Jurkat, Clone E6-1 (cell line): ENCODE measurements at places on chromosomes 4 and X.
A peak's percentile ranks its signal among the peaks of the same experiment; 100 is the strongest.

GRCh38 chrX:49042581-49043219, 457 bp downstream of the TFE3 start:
- no peak for DNase-seq

- DNase-seq, result no peak
Observed at GRCh38 chr4:78068481-78068880, 11.4 kb downstream of the FRAS1 start.

GRCh38 chrX:121802881-121803412, 755.5 kb downstream of the GLUD2 start:
- DNase-seq, result peak; percentile 6

DNA sequence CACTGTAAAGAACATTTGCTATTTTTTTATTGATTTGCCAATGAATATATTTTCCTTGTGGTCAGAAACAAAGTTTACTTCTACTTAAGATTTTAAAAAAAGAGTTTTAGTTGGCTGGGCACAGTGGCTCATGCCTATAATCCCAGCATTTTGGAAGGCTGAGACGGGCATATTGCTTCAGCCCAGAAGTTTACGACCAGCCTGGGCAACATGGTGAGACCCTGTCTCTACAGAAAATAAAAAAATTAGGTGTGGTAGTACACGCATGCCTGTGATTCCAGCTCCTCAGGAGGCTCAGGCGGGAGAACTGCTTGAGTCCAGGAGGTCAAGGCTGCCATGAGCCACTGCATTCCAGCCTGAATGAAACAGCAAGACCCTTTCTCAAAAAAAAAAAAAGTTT, 36.8 kb downstream of the LRP2BP start:
- no peak for DNase-seq

GRCh38 chrX:154051201-154051810, 31.6 kb upstream of the IRAK1 start:
- peak; percentile 37 for DNase-seq

DNA sequence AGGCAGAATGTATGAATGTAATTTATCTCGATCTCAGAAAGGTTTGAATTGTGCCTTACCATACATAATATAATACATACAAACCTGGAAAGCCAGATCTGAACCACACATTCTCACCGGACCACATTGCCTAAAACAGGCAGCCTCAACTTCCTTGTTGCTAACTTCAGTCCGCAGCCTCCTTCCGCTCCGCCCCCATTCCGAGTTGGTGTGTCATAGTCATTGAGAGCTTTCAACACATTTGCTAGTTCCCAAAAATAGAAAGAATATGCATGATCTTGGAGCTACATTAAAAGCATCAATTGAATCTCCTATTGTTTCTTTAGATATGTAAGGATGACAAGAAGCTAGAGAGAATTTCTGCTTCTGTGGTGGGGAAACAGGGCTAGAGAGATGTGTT, 127.2 kb downstream of the ARHGEF9 start:
- DNase-seq, result no peak

DNA sequence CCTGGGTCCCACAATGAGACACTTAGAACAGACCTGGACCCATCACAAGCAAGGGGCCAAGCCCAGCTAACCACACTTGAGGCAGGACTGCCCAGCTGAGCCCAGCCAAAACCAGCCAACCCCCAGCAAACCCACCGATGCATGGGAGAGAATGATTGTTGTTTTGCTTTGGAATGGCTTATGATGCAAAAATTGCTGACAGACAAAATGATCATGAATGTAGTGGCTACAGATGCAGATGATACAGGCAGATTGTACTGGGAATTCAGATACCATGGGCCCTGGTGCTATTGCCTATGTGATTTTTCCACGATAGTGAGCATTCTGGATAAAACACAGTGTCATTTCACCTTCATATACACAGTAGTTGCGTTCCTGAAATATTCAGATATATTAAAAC, 9.0 kb upstream of the ZCCHC4 start:
- DNase-seq, result no peak

GRCh38 chr4:1986578-1987210, 22.1 kb downstream of the NELFA start:
- DNase-seq, result no peak

- no peak for DNase-seq
Observed at GRCh38 chrX:39726771-39727170, 371.0 kb downstream of the BCOR start.

GRCh38 chr4:632196-632790, 6.9 kb downstream of the PDE6B start:
- DNase-seq, result no peak

DNA sequence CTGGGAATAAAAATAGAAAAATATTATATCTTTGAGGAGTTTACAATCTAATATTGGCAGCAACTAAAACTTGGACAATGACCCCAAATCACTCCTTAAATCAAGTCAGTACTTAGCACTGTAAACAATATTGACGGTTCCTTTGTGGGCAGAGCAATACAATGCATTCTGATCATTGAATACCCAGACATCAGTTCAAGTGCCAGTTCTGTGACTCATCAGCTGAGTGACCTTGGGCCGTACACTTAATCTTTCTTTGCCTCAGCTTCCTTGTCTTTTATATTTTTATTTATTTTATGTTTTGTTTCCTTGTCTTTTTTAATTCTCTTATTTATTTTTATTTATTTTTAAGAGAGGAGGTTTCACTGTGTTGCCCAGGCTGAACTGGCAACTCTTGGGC, 112.2 kb upstream of the ANXA3 start:
- no peak for DNase-seq

DNA sequence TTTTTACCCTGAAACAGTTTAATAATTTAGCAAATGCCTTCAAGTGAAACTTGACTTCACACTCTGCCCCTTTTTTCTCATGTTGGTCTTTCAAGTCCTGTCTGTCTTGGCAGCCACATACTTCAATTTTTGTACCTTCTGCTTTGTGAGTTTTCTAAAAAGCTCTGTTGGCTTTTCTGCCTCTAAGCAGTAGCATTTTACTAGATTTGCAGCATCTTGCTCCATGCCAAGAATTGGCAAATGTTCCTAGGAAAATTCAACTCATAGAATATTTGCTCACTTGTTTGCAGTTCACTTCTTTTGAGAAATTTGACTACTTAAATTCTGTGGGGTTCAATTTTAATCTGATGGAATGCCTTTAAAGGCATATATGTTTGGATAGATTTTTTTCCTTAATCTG, 59.2 kb downstream of the FAM47A start:
- no peak for DNase-seq

DNA sequence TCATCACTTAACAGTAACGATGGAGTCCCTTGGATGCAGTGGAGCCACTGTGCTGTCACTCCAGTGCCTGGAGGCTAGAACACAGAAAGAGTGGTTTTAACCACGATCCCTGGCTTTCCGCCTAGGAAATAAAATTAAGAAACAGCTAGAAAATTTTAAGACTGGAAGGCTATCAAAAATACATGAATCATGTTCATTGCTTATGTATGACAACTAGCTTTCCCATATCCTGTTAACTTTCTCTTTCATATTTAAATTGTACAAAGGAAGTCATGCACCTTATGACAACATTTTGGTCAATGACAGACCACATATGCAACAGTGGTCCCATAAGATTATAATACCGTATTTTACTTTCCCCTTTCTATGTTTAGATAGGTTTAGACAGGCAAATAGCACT, 115.1 kb downstream of the GALNTL6 start:
- DNase-seq, result no peak

DNA sequence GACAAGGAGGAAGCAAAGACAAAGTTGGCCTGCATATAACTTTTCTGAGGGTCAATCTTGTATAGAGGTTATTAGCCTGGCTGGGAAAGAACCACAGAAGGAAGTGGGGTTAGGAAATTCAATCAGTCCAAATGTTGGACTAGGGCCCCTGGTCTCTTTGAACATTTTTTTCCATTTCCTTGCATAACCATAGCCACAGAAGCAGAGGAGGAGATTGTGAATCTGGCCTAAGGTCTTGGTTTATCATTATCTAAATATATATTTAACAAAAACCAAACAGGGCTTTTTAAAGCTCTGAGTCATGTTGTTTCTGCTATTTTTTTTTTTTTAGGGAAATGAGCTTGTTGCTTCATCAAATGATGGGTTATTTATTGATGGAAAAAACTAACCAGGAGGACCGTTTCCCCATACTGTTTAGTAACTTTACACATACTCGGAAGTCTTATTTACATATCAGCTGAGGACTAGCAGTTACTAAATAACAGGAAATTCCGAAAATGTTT, 97.7 kb upstream of the ACSL4 start:
- no peak for DNase-seq

- no peak for DNase-seq
Observed at GRCh38 chrX:53767544-53767943, 81.0 kb upstream of the HUWE1 start.

DNA sequence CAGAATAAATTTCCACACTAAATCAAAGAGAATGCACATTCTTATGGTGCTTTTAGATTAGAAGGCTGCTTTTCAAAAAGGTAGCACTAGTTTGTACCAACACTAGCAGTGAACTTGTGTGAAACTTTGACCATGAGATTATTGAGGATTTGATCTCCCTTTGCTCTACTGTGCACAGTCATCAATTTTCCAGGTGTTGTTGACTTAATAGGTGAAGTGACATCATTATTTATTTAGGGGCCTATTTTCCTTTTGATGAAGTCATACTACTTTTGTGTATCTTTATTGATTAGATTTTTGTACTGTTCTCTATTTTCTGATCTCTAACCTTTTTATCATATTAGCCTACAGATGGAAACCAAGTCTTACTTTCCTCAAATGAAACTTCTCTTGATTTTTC, 507.9 kb upstream of the LCORL start:
- DNase-seq, result no peak

DNA sequence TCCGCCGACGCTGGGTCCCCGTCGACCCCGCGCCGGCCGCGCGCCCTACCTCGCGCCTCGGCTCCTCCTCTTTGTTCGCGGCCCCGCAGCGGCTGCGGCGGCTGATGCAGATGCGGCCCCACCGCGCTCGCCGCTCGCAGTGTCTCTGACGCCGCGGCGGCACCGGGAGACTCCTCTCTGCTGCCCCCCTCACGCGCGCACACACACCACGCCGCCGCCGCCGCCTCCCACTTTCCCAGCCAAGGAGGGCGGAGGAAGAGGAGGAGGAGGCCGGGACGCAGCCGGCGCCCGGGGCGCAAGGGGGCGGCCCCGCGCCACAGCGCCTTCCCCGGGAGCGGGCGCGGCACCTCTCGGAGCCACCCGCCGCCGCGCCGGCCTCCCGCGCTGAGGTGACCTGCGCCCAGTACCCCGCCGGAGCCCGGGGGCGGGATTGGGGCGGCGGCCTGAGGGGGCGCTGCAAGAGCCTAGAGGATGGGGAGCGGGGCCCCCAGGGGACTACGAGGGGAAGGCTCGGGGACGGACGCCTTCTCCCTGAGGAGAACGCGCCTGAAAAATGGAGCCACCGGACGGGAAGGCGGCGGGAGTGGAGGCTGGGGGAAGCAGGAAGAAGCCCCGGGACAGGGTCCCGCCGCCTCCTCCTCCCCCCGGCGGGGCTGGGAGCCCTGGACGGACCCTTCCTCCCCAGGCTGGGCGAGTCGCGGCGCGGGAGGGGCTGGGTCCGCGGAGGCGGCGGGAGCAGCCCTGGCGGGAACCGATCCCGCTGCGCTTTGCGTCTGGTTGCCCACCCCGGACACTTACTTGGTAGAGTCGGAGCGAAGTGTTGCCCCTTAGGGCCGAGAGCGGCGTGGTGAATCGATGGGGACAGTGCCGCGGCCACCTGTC, at the start of gene SH3RF1:
TSS of gene SH3RF1 (minus strand) at position 147 of the 882 bp plus-strand sequence. CDS start 1,744 bp downstream, outside the sequence.
- no peak for DNase-seq

DNA sequence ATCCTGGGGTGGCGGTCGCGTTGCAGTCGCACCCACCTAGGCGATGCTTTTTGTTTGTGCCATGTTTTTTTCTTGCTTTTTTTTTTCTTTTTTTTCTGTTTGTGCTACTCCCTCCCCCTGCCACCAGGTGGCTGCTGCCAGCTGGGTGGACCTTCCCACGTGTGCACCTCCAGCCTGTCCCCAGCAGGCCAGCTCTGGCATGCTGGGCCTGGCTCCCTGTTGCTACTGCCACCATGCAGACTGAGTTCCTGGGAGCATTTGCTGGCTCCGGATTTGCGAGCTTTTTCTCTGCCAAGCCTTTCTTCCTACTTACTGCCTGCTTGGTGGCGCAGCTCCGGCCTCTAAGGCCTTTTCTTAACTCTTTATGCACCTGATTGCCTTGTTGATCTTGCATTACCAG, 161.2 kb upstream of the WDFY3 start:
- DNase-seq, result peak; percentile 11

GRCh38 chr4:164937576-164938270, 39.7 kb downstream of the TRIM61 start:
- DNase-seq, result no peak

DNA sequence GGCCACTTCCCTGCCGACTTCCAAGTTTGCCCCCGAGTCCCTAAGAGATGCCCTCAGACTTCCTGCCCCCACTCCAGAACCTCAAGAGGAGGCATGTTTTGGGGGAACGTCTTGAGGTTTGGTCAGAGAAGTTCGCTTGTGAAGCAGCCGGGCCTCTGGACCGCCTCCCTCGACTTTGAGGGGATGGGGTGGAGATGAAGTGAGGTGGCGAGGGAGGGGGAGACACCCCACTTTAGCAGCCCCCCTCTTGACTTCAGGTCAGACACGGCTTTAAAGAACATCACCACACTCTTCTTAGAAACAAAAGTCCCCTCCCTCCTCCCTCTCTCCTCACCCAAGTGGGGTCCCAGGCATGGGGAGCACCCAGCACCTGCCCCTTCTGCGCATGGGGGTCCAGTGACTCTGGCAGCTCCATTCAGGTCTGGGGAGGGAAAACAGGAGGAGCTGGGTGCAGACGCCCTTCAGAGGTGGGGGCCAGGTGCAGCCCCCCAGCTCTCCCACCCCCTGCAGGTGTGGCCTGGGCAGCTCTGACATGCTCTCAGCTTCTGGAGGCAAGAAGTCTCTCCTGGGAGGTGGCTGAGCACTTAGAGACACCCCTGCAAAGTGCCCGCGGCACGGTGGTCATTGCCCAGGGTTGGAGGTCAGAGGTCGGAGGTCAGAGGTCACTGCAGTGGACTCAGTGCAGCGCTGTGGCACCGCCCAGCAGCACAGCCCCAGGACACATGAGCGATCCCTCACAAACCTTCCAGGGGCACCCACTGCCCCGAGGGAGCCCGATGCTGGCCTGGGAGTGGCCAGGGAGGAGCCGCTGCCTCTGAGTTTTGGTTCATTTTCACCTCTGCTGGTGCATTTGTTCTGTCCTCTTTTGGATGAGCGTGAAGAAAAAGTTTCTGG, 108.8 kb downstream of the CPZ start:
- no peak for DNase-seq

DNA sequence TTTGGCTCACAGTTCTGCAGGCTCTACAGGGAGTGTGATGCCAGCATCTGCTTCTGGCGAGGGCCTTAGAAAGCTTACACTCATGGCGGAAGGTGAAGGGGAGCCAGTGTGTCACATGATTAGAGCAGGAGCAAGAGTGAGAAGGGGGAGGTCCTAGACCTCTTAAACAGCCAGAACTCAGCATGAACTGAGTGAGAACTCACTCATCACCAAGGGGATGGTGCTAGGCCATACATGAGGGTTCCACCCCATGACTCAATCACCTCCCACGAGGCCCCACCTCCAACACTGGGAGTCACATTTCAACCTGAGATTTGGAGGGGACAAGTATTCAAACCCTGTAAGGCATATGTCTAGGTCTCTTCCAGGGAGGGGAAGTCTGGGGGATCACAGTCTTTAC, 33.4 kb downstream of the SPRY1 start:
- no peak for DNase-seq

GRCh38 chrX:153501530-153501929, 6.8 kb downstream of the BGN start:
- no peak for DNase-seq
